ENCODE measurements at places on chromosomes 4 and X.

DNA sequence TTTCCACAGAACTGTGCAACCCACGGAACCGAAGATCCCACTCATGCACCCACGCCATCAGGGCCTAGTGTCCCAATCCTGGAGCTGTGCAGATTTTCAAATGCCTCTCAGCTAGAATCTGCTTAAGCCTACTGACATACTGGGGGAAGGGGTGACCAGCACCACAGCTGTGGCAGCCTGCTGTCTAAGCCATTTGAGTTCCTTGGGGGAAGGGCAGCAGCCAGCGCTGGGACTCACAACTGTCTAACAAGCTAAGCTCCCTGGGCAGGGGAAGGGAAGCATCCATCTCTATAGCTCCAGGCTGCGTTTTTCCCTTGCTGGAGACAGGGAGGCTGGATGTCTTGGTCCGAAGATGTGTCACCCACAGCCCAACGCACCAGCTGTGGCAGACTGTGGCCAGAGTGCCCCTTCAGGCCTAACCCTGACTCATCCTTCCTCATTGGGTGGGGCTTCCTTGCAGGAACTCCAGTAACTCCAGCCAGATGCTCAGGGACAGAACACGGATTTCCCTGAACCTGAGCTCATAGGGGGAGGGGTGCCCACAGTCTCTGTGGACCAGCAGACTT lies 194.8 kb downstream of the CHRDL1 start:
- no peak for DNase-seq

DNA sequence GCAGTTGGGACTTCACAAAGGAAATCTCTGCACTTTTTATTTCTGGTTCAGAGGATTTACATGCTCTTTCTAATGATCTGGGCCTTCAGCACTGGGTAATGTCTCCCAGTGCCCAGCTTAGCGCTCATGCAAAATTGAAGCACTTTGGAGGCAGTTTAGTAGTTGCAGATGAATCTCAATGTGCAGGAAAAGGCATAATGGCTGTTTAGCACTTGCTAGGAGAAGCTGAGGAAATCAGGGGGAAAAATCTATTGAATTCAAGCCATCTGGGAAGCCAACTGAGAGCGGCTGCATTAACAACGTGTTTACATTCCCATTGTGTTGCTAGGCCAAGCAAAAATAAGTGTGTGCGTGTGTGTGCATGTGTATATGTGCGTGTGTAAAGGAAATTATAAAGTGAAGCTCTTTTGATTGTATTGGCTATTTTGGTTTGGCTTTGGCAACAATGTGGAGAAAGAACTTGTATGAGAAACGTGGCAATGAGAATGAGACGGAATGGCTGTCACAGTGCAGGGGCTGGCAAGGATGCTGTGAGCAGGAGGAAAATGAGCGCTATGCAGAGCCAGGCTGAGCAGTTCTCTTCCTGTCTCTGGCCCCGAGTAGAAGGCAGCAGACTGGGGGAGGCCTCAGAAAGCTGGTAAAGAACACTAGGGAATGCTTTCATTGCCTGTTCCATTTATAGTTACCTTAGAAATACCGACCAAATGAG lies 231.5 kb downstream of the UNC5C start:
- no peak for DNase-seq

DNA sequence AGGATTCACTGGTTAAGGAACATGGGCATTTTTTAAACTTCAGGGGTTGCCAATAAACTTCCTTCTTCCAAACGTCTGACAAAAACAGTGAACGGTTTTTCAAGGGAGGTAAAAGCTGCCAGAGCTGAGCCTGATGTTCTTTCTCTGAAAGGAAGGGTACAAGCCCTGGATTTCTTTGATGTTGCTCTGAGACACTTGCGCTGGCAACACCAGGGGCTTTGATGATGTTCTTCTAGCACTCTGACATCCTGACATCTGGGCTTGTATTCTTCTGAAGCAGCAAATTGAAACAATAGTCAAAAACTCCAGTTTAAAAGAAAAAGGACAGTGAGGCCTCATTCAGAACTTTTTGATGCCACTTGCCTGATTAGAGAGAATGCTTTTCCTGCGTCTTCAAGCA lies 11.8 kb downstream of the FTHL17 start:
- no peak for DNase-seq

DNA sequence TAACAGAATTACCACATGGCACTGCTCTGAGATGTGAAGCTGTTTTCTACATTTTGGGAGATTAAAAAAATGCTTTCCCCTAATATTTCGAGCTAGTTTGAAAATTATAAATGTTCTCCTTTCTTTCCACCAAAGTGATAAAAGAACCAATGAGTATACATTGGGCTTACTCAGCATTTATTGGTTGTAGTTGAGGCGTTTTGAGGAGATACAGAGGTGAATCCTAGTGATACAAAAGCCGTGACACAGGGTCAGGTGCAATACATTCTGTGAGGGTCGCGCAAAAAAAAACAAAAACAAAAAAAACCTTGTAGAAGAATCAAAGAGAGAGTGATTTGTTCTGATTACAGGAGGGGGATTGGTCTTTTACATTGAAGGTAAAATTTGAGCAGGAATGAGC lies 32.4 kb upstream of the CYP4V2 start:
- no peak for DNase-seq

GRCh38 chr4:87071401-87071800 lies 136.6 kb downstream of the AFF1 start:
- DNase-seq: no peak

DNA sequence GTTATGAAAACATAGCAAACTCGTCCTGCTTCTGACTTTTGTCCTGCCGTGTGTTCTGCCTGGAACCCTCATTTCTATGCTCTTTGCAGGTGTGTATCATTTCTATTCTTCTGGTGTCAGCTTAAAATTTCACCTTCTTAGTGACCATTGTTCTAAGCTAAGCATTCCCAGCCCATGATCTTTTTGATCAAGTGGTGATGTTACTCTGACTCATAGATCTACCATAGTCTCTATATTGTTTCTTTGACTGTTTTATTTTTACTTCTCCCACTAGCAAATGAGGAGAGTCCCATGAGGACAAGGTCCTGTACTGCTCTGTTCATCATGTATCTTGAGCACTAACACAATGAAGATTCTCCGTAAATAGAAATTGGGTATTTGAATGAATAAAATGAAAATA lies 14.1 kb upstream of the CXCL6 start:
- DNase-seq: no peak

- DNase-seq: no peak
Measured at GRCh38 chr4:12924253-12924652, 559.9 kb downstream of the RAB28 start.

GRCh38 chr4:70239131-70239883 lies 3.1 kb upstream of the CSN3 start:
- DNase-seq: no peak

- no peak for DNase-seq
Measured at GRCh38 chr4:6011686-6012085, 6.5 kb downstream of the C4orf50 start.

GRCh38 chr4:22510750-22511149 lies 5.1 kb downstream of the ADGRA3 start:
- DNase-seq: no peak

DNA sequence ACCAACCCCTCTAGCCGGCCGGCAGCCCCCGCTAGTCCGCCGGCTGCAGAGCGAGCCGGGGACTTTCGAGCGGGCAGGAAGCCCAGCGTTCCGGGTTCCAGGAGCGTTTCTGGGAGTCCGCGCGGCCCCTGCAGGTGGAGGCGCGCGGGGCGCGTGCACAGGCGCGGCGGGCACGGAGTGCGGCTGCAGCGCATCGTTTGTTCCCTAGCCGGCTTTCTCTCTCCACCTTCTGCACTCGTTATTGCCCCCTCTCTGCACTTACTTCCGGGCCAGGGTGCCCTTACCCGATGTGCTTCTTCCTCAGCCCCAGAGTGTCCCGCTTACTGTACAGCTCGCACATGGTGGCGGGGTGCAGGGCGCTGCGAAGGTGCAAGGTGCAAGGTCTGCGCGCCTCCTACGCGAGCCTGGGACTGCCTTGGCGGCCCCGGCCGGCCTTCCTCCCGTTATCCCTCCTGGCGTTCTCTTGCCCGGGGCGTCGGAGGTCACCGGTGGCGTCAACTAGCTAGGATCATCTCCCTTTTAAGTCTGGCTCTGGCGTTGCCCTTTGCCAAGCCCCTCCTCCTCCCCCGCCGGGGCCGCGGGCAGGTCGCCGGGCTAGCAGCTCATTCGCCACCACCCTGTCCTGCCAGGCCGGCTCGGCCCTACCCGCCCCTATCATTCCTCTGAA lies at the start of gene ETNPPL:
Gene ETNPPL, minus strand, starts transcription at position 495 of the 667 bp plus-strand sequence. Its CDS starts 155 bp downstream, at position 340.
- DNase-seq: no peak

GRCh38 chrX:15107367-15107988 lies 162.4 kb downstream of the ASB9 start:
- DNase-seq: no peak

DNA sequence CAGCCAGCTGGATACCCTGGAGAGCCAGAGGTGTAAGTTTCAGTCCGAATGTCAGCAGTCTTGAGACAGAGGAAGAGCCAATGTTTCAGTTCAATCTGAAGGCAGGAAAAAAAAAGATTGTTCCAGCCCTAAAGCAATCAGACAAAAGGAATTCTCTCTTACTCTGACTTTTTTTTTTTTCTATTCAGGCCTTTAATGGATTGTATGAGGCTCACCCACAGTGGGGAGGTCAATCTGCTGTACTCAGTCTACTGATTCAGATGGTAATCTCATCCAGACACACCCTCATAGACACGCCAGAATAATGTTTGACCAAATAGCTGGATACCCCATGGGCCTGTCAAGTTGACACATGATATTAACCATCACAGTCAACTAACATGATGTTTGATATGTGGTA lies 51.9 kb downstream of the TEX13A start:
- DNase-seq: no peak

DNA sequence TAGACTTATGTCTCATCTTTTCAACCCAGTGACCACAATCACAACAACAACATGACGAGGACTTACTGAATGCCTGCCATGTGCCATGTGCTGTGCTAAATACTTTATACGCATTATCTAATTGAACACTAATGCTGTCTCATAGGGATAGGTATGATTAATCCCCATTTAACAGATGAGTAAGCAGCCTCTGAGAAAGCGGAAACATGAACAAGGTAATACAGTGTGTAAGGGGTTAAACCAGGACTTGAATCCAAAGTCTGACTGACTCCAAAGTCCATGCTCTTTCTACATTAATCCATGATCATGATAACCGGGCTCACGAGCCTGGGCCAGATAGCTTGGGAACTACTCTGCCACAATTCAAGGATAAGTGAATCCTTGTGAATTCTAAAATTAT lies 105.3 kb upstream of the MBNL3 start:
- no peak for DNase-seq

DNA sequence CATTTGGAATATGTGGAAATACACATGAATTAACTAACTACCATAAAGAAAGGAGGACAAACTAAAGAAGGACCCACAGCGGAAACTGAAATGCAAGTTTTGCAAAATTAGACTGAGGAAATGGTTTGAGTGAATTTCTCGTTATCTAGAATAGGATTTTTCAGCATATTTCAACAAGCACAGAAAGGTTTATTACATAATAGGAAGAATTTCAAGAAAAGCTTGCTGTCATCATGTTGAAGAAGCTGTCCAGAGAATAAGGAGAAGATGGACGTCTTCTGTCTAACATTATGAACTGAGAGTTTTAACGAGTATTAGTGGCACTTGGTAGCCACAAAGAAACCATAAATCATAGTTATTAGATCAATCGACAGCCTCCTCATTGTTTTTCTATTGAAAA lies 45.0 kb downstream of the TEC start:
- no peak for DNase-seq

- no peak for DNase-seq
Measured at GRCh38 chr4:158410272-158410671, 111.4 kb upstream of the RXFP1 start.

GRCh38 chr4:102799816-102800215 lies 27.5 kb downstream of the UBE2D3 start:
- no peak for DNase-seq

- DNase-seq: no peak
Measured at GRCh38 chr4:123421227-123421936, 24.8 kb downstream of the SPRY1 start.

- DNase-seq: no peak
Measured at GRCh38 chrX:76148041-76148665, 24.7 kb upstream of the PBDC1 start.

- no peak for DNase-seq
Measured at GRCh38 chrX:40325161-40325560, 227.4 kb upstream of the BCOR start.

DNA sequence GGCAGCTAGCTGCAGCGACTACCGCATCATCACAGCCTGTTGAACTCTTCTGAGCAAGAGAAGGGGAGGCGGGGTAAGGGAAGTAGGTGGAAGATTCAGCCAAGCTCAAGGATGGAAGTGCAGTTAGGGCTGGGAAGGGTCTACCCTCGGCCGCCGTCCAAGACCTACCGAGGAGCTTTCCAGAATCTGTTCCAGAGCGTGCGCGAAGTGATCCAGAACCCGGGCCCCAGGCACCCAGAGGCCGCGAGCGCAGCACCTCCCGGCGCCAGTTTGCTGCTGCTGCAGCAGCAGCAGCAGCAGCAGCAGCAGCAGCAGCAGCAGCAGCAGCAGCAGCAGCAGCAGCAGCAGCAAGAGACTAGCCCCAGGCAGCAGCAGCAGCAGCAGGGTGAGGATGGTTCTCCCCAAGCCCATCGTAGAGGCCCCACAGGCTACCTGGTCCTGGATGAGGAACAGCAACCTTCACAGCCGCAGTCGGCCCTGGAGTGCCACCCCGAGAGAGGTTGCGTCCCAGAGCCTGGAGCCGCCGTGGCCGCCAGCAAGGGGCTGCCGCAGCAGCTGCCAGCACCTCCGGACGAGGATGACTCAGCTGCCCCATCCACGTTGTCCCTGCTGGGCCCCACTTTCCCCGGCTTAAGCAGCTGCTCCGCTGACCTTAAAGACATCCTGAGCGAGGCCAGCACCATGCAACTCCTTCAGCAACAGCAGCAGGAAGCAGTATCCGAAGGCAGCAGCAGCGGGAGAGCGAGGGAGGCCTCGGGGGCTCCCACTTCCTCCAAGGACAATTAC lies 1.4 kb downstream of the AR start:
- no peak for DNase-seq

DNA sequence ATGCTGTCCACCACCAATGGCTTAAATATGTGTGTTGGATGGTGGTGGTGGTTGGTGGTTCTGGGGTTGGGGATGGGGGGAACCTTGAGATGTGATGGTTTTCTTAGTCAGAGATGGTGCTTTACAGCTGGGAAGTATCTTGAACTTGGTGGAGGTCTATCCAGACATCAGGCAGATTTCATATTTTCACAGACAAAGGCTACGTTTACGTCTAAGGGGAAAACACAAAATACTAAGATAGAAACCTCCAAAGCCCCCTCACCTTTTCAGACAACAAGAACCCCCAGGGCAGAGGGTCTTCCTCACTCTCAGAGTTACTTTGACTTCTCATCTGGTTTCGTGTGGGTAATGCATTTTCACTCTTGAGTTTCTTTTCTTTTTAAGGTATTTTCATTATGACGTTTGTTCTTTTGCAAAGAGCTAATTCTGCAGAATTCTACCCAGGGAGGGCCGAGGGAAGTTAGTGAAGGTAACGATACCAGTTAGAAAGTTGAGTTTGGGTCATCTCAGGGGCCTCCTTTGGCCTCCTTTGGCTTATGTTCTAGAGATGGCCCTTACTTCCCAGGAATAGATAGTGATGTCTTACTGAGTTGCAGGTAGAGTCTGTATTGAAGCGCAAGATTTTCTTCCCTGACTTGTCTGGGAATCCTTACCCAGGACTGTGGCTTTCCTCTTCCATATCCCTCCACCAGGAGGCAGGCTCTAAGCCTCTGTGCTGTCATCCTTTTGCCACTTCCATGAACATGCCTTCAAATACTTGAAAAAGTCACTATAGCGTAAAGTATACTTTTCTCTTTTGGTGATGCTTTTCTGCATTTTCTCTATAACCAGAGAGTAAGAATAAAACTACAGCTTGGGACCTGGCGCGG lies 31.9 kb downstream of the RHOH start:
- DNase-seq: no peak
